ENCODE measurements at places on chromosomes 11 and 22. TPM values are rescaled to one million over a fixed set of nuclear protein-coding genes. Genes with fewer than 3 reads are reported as not detected.

The RCOR2 gene
- total RNA-seq = 1.5 TPM

The GPHA2 gene
- not detected for total RNA-seq

The OR52E8 gene
- total RNA-seq = not detected

The EHF gene
- not detected for total RNA-seq

The LRP5 gene
- 32.2 TPM for total RNA-seq

DNA sequence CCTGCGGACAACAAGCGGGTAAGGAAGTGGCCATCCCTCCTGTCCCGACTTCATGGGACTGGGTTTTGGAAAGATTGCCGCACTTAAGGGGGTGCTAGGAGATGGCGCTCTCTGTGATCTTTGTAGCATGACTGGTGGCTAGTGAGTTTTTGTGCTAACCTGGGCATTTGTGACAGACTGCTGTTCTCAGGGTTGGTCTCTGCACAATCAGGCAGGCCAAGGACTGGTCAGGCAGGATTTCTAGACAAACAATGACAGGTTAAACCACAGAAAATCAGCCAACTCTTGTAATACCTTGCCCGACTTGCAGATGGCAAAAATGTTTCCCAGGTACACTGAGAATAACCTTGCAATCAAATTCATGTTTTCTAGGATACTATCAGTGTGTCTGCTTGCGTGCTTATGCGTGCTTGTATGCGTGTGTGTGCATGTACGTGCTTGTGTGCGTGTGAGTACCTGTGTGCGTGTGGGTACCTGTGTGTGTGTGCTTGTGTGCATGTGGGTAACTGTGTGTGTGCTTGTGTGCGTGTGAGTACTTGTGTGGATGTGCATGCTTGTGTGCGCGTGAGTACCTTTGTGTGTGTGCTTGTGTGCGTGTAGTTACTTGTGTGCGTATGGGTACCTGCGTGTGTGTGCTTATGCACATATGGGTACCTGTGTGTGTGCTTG lies 25.6 kb upstream of the SORL1-AS1 start:
- H3K36me3 ChIP-seq = no peaks in the 10 kb centered on the region
- H3K27ac ChIP-seq = no peak overlapping the region
- no peaks in the 10 kb centered on the region for H3K27me3 ChIP-seq
- no peak for DNase-seq
- H3K4me1 ChIP-seq = no peaks in the 10 kb centered on the region

DNA sequence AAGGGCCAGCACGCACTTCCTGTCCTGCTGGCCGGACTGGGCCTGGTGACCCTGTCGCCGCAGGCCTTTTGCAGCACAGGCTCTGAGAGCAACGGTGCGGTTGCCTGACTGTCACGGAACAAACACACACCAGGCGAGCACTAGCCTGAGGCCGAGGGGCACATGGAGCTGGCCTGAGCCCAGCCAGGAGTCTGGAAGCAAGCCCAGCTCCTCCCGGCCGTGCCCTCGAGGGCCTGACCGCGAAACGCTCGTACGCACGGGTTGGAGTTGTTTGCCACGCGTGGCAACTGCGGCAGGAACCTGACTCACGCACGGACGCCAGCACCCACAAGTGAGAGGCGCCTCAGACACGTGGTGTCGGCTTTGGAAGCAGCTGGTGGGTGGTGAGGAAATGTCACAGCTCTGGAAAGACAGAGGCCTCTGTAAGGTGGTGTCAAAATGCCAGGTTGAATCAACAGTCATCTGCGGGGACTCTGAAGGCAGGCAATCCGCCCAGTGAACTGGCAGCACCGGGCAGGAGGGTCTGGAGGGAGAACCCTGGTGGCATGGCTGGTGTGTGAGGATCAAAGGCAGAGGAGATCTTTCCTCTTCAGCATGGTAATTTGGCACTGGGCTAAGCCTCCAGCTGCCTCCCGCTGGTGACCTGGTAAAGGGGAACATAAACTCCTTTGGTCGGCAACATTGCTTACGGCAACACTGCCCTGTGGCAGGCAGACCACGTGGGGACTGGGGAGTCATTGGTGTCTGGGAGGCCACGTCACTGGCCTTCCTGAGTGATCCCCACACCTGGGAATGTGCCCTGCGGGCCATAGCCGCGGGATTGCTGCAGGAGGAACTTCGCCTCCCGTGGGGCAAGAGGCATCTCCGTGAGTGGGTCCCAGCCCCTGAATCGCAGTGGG lies 15.3 kb upstream of the IL17REL start:
- no peak overlapping the region for H3K27ac ChIP-seq
- H3K36me3 ChIP-seq = no peaks in the 10 kb centered on the region
- H3K4me1 ChIP-seq = peaks cover 7% of the 10 kb centered on the region
- H3K4me3 ChIP-seq = no peak overlapping the region
- H3K27me3 ChIP-seq = peaks cover 47% of the 10 kb centered on the region

GRCh38 chr11:118766035-118766434 lies 24.9 kb downstream of the DDX6 start:
- H3K36me3 ChIP-seq = peaks cover 31% of the 10 kb centered on the region
- H3K4me3 ChIP-seq = no peak overlapping the region
- DNase-seq = no peak
- H3K27me3 ChIP-seq = no peaks in the 10 kb centered on the region

DNA sequence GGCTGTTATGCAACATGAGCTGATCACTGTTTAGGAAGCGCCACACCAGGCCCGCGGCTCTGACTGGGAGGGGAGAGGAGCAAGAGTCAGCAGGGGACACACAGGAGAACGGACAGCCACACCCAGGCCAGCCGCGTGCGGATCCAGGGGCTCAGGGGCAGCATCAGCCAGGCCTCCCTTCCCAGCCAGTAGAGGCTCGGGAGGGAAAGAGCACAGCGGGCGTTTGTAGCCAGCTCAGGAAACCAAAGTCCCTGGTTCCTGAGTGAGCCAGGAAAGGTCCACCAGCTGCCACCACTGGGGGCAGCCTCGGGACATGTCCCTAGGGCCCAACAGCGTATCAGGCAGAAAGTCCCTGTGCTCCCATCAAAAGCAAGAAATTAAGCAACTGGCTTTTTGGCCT lies 71.8 kb upstream of the PITPNB start:
- no peaks in the 10 kb centered on the region for H3K27me3 ChIP-seq
- no peak overlapping the region for H3K4me3 ChIP-seq
- peaks cover 16% of the 10 kb centered on the region for H3K36me3 ChIP-seq
- peak; percentile 46 for DNase-seq
- peaks cover 34% of the 10 kb centered on the region for H3K4me1 ChIP-seq

- H3K4me1 ChIP-seq = peaks cover 82% of the 10 kb centered on the region
- H3K27ac ChIP-seq = peak overlapping the region; percentile 50
- no peak overlapping the region for H3K4me3 ChIP-seq
These were observed 36.2 kb downstream of the LIF start for GRCh38 chr22:30210235-30210909.

DNA sequence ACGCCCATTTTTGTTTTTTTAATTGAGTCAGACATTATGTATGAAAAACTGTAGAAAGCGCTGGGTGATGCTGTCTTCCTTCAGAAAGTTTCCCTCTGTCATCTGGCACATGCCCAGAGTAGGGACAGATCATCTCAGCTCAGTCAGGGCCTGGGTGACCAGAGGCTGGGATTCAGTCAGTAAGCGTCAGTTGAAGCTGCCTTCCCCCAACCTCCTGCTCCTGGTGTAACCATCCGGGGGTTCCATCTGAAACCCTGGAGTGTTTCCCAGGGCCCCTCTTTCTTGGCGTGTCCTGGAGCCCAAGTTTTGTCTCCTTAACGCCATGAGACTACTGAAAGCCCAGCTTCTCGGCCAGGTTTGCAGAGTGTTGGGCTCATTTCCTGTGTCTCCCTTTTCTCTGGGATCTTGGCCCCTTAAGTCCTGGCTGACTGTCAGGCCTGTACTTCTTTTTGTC lies 10.7 kb downstream of the PPFIA1 start:
- no peaks in the 10 kb centered on the region for H3K4me1 ChIP-seq
- H3K4me3 ChIP-seq = no peak overlapping the region
- peaks cover 86% of the 10 kb centered on the region for H3K36me3 ChIP-seq

DNA sequence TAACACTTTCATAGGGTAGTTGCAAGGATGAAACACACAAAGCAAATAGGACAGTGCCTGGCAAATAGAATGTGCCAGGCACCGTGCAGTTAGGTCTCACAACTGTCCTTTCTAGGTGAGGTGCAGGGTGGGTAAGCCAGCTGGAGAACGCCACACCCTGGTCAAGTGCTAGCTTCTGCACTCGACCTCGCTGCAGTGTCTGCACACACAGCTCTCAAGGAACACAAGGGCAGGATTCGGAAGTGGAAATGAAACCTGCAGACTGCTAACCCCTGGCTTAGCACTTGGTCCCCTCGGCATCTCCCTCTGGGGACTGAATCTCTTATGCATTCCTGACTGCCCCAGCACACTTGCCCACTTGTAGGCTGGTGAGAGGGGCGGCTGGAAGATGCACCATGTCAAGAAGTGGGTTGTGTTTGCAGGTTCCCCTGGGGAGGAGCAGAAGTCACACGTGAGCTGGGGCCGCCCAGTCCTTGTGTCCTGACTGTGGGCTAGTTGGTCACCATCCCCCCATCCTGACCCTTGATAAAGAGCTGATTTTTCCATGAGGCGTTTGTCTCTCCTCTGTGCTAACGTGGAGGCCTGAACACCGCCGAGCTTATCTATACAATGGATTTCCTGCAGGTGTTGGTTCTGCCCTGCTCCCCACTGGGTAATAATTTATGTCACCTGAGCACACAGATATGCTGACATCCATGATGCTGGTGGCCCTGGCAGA lies 89.0 kb downstream of the MICAL2 start:
- H3K4me1 ChIP-seq = peaks cover 38% of the 10 kb centered on the region
- no peaks in the 10 kb centered on the region for H3K27me3 ChIP-seq

DNA sequence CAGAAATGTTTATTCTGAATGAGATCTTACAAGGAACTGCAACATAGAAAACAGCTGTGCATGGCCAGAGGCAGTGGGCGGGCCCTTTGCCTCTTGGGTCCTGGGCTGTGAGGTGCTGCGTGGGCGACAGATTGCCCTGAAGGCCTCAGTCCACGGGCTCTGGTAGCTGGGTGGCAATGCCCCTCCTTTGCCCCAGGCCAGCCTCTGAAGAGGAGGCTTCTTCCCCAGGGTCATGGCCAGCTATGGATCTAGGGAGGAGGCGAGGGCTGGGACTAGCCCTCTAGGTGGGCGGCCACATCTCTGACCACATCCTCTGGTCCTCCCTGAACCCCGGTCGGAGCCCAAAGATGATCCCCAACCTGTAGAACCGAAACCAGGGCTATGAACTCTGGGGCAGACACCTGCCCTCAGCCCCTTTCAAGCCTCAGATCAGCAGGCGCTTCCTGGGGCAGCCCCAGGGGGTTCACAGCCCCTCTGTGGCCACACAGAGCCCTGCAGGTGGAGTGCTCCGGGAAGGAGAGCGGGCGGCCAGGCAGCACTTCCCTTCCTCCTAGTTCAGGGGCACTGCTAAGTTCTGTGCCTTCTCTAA lies 6.6 kb upstream of the CDC42BPG start:
- peaks cover 54% of the 10 kb centered on the region for H3K4me1 ChIP-seq
- H3K4me3 ChIP-seq = no peak overlapping the region
- DNase-seq = peak; percentile 45
- H3K36me3 ChIP-seq = peaks cover 33% of the 10 kb centered on the region
- H3K27ac ChIP-seq = no peak overlapping the region

DNA sequence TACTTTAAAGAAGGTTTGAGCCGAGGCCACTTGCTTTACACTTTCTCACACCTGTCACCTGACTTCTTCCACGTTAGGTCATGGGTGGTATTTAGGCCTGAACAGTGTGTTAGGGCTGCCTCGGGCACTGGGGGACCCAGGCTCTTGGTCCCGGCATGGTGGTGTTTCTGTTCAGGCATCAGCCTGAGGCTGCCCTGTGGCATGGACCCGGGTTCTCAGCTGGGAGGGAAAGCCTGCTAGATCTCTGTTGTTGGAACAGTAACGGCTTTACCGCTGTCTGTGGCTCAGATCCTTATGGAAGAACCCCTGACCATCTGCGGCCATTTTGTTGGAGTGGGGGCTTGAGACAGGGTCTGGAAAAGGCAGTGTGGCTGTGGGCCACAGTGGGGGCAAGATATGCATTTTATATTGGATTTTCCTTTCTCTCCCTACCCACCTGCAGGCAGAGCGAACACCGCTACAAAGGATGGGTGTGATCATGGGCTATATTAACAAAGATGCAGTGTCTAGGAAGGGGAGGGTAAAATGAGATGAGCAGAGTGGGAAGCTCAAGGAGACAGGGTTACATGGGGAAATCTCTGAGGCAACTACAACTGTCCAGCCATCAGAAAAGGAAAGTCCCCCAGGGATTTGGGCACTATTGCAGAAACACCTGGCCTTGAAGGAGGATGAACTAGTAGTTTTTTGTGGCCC lies 1.6 kb upstream of the KCNJ11 start:
- DNase-seq = no peak
- no peak overlapping the region for H3K27ac ChIP-seq
- peaks cover 8% of the 10 kb centered on the region for H3K4me1 ChIP-seq
- no peak overlapping the region for H3K4me3 ChIP-seq
- no peaks in the 10 kb centered on the region for H3K36me3 ChIP-seq
